ENCODE measurements at places on chromosomes 3 and 15.

GRCh38 chr3:43640681-43641080 is 18.9 kb upstream of the ANO10 start:
- no peak for DNase-seq

DNA sequence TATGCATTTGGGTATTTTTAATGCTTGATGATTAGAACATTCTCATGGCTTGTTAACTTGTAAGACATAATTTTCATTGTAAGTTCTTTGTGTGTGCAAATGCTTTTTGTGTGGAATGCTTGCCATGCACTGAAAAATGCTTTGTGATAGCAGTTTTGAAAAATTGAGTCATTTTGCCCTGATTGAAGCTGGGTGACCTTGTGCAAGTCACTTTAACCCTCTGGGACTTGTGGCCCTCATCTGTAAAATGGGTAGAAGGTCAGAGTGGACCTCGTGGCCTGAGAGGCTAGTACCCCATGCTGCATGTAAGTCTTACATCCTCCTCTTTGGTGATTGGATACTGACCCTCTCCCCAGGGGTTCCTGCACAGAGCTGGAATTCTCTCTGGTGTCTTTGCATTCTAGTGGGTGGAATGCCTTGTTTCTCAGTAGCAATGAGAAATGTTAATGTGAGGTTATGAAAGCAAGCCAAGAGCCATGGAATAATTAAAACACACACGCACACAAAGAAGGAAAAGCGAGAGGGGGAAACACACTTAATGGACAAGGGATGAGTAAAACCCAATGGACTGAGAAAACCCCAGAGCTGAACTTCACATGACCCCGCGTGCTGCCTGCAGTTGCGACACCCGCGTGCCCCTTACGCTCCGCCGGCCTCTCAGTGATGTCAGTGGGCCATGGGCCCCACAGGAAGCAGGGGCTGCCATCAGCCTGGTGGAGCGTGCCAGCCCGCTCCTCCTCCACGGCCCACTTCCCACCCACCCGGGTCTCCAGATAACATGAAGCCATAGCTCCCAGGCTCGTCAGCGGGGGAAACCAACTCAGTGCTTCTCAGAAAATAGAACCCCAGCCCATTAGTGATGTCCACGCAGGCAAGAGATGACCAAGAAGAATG is 44.0 kb downstream of the SMAD3 start:
- no peak for DNase-seq

GRCh38 chr3:148951599-148952361 is 39.6 kb upstream of the GYG1 start:
- DNase-seq: no peak

- no peak for DNase-seq
Measured at GRCh38 chr3:99505200-99505599, 133.2 kb upstream of the COL8A1 start.

- DNase-seq: no peak
Measured at GRCh38 chr3:57810471-57811137, 54.5 kb downstream of the SLMAP start.

GRCh38 chr3:60085649-60086048 is 1035.8 kb upstream of the CFAP20DC start:
- DNase-seq: no peak

DNA sequence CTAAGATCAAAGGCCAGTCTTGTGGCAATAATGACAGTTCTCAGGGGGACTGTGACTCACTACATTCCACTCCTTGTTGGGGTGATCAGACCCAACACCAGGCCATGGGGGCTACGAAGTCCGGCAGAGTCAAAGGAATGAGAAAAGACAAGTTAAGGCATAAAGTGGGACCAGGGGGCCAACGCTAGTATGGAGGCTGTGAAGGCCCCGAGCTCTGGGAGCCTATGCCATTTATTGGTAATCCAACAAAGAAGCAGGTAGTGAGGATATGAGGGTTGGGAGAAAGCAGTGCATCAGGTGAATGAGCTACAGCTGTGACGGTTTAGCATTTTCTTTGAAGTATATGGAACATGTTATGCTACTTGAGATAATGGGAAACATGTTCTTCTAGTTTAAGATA is 104.4 kb upstream of the C2CD4B start:
- DNase-seq: no peak

DNA sequence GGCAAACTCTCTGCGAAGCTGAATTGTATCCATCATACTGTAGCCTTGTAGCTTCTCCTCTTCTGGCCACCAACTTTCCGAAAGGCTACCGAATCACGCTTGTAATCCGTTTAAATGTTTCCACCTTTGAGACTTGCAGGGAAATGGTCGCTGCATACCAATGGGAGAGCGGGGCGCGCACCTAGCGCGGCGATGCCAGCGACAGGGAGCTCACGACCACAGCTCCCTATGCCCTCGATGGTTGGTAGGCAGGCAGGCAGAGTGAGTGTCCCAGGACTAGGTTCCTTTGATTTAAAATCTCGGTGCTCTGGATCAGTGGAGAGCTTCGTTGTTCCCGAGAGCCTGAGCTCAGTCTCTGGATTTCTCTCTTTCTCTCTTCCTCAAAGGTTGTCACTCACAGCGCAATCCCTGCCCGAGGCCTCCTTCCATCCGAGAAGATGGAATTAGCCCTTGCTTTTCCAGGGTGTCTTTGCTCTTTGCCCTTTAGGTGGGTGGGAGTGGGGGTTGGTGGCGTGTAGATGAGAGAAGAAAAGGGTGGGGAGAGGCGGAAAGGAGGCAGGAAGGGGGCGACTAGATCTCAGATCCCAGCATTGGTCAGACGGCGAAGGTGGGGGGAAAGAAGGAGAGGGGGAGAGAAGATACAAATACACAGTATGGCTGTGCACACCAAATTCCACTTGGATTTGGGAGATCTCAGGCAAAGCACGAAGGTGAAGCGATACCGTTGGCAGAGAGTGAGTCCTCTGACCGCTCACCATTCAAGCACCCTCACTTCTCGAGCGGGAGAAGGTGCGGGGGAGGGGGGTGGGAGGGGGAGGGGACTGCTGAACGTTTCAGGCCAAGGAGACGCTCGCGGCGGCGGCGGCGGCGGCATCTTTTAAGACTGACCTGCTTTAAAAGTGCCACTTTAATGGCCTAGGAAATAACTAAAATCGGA is at the start of gene SLITRK3:
Gene SLITRK3 (minus strand): TSS at position 745 of the 937 bp plus-strand sequence. CDS start 5,554 bp downstream, outside the sequence.
- no peak for DNase-seq

DNA sequence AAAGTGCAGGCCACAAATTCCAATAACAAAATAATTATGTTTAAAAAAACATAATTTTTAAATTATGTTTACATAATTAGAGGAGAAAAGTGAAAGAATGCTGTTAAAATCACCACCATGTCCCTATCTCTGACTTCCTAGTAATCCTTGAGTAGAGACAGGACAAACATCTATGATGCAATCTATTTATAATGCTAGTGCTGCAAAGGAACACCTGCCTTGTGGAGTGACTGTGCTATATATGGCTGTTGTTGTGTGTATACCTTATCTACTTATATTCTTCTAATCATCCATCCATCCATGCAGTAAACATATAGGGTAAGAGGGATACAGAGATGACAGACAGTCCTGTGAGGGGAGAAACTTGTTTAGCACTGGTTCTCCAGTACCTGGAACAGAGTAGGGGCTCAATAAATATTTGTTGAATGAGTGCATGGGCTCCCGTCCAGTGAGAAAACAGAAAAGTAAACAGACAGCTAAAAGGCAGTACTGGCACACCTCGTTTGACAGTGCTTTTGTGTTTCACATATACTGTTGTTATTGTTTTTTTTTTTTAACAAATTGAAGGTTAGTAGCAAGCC is 229.3 kb upstream of the UBE2E1 start:
- no peak for DNase-seq

DNA sequence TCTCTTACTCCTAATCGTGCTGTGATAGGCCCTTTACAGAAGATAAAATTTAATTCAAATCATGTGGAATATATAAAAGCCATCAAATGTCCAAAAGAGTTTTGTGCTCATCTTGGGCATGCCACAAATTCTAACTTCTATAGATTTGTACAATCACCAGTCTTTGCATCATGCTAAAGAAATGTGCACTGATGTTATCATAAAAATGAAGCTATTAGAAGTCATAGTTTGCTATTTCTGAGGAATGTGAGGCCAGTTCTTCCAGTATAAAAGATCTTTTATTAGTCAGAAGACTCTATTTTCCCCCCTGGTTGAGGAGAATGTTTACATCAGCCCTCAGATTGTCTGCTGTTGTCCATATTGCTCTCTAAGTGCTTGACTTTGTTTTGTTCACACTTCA is 2.1 kb upstream of the ANXA2 start:
- DNase-seq: no peak

GRCh38 chr15:30992249-30992864 is 929 bp upstream of the MTMR10 start:
- no peak for DNase-seq

GRCh38 chr3:51887620-51888019 is 12.2 kb upstream of the IQCF5 start:
- DNase-seq: no peak

- no peak for DNase-seq
Measured at GRCh38 chr3:149452036-149452435, 22.5 kb upstream of the TM4SF4 start.

GRCh38 chr3:66401675-66402491 is 98.9 kb downstream of the LRIG1 start:
- peak; percentile 17 for DNase-seq

DNA sequence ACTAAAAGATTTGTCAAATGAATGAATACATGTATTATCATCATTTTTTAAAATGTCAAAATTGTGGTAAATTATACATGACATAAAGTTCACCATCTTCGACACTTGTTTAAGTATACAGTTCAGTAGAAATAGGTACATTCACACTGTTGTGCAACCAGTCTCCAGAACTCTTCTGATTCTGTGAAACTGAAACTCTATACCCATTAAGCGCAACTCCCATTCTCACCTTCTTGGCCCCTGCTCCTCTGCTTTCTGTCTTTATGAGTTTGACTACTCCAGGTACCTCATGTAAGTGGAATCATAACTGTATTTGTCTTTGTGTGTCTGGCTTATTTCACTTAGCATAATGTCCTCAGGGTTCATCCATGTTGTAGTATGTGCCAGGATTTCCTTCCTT is 50.1 kb upstream of the KBTBD8 start:
- no peak for DNase-seq

DNA sequence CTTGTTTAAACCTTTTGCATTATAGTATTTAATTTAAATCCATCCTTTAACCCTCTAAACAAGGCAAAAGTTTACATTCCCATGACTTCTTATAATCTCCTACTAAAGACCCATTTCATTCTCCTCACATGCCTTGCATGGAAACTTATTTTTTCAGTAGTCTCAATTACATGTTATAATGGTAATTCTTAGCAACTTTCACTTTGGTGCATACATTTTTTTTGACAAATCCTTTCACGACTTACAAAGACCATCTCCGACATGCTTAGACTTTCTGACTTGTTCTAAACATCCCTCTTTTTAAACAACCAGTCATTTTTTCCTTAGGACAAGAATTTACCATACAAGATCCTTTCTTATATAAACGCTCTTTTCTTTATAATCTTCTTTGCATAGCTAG is 615.4 kb upstream of the GBE1 start:
- DNase-seq: no peak

GRCh38 chr3:129441782-129442181 is 1.8 kb downstream of the IFT122 start:
- DNase-seq: peak; percentile 7

GRCh38 chr3:166195808-166196207 is 358.6 kb upstream of the BCHE start:
- no peak for DNase-seq

Data from NCI-H2171 treated with DMSO at 0.1 percent for 48 hours (cell line).